Activated T-cell treated with anti-CD3 and anti-CD28 coated beads, Interleukin-2, amount 50 U/mL, for 24 hours (primary cell): ENCODE measurements at places on chromosomes 1 and 21.

DNA sequence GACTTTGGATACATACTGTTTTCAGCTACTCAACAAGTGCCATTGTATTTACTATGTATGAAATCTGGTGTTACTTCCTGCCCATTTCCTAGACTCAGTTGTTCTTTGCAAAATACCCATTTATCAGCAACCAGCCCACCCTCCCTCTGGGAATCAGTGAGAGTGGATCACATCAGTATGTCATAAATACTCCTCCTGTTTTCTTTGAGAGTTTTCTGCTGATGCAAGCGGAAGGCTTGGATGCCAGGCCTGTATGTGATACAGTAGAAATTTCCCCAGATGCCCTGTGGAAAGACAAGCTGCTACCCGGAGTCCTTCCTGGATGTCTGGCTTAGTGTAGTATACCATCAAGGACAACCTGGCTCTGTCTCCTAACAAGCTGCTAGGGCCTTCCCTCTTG, 2.4 kb upstream of the PTPRC start:
- no peak for DNase-seq

- DNase-seq, result no peak
Measured at GRCh38 chr1:109530457-109531087, 9.1 kb upstream of the GPR61 start.

DNA sequence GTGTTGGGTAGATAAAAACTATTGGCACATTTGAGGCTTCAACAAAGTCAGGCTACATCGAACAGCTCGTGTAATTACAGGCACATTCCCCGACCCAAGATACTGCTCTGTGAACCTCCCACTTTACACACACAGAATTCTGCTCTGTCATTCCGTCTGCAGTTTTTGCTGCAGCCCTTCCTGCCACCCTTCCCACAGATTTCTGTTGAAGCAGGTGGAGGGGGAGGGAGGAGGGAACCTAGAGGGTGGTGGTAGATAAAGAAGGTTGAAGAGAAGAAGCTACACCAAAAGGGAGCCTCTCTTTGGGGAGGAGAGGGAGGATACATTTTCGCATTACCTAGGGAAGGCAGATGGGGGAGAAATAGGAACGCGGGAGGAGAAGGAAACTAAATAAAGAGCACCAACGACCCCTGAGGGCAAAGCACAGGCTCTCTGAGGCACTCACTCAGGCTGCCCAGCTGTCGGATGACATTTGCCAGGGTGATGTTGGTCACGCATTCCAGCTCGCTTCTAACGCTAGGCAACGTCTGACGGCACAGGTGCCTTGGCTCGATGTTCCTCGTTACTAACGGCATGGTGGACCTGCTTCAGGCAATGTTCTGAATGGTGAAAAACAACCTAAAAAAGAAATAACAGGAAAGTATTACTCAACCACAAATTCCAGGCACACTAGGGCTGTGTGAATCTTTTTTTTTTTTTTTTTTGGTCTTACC, 36.0 kb downstream of the GPR3 start:
- DNase-seq, result peak; percentile 57

DNA sequence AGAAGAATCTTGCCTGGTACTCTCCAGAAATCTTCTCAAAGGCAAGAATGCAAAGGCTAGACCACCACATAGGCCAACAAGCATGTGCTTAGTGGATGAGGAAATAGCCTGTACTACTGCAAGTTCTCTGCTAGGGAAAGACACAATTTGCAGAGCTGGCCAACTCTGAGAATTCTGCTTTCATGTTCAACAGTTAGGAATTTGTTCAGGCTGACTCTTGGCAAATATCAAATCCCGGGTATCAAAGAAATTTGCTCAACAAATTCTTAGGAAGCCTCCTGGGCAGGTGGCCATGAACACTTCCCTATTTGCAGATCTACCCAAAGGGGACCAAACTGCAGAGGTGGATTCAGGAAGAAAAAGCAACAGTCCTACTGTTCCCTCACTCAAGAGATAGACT, 15.0 kb upstream of the H3-3A start:
- DNase-seq, result no peak

DNA sequence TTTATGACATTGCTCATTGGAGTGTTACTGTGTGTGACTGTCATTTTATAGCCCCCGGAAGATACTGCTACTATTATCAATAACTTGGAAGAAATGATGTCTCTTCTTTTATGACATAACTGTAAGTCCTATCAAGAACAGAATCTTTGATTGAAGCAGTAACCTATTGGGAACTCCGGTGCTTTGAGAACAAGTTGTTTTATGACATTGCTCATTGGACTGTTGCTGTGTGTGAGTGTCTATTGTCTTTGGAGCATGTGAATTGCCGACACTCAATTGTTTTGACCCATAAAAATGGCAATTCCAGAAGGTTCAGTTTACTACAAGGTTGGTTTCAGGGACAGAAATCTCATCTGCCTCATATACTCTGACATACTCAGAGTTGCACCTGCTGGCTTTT, 8.0 kb downstream of the KCNK1 start:
- no peak for DNase-seq

- DNase-seq, result no peak
Measured at GRCh38 chr1:241658081-241658793, 6.2 kb downstream of the WDR64 start.

GRCh38 chr1:185886046-185886445, 151.9 kb downstream of the HMCN1 start:
- no peak for DNase-seq

DNA sequence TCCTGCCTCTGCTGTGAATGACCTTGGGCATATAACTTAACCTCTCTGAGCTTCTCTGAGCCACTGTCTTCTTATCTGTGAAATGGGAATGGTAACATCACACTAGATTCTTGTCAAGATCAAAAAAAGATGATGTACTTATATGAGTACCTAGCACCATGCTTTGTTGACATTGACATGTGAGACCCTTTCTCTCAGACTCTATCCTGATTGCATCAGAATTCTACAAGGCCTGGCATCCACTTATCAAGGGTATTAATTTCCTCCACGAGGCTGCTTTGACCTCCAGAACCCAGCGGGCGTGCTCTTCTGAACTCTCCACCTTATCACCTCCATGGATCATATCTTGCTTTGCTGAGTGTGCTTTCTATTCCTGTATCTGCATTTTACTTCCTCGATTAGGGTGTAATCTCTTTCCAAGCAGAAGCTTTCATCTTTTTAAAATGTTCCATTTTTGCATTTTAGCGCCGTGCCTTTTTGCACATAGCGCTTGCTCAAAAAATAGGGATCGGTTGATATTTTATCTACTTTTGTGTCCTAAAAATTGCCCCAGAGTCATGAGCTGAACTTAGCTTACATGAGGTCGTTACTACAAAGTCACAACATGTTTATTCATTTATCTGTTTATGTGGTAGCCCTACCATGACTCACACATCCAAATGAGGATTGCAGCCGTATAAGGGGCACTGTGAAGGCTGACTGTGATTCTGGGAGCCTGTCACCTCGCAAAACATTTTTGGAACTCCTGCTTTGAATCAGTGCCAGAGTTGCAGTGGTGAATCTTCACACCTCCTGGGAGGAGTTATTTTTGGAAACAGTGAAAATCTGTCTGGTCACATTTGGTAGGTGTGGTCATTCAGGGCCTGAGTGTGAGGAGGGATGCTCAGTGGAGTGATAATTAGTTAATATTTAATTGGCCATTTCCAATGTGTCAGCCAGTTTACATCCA, 63.2 kb downstream of the IER5 start:
- peak; percentile 19 for DNase-seq

DNA sequence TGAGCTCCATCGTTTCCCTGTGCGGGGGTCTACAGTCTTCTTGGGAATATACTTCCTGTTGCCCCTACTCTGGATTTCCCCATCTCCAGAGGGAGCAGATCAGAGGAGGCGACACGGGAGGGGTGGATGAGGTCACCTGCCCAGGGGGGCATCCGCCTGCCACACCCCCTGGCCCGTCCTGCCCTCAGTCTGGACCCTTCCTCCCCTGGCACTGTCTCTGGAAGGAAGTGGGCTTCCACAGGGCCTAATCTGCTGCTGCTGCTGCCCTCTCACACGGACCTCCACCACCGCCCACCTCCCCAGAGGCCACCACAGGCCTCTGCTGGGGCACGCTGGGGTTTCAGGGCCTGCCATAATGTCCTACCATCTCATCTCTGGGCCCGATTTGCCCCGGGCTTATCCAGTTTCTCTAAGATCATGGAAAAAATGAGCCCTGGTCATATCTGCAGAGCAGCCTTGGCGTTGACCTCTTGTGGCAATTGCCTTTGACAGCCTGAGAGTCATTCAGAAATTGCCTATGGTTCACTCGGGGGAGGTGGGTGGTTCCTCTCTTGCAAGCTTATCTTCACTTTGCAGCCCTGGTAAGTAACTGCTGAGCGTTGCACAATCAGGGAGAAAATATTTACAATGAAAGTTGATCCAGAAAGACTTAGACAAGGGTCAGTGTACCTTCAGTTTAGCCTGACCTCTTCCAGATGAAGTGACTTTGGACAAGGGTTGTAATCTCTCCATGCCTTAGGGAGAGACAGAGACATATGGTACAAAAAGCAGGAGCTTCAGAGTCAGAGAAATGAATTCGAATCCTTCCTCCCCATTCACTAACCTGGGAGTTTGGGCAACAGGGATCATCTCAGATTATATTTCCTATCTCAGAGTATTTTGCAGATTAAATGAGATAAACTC, 252.4 kb downstream of the TOMM20 start:
- DNase-seq, result no peak

DNA sequence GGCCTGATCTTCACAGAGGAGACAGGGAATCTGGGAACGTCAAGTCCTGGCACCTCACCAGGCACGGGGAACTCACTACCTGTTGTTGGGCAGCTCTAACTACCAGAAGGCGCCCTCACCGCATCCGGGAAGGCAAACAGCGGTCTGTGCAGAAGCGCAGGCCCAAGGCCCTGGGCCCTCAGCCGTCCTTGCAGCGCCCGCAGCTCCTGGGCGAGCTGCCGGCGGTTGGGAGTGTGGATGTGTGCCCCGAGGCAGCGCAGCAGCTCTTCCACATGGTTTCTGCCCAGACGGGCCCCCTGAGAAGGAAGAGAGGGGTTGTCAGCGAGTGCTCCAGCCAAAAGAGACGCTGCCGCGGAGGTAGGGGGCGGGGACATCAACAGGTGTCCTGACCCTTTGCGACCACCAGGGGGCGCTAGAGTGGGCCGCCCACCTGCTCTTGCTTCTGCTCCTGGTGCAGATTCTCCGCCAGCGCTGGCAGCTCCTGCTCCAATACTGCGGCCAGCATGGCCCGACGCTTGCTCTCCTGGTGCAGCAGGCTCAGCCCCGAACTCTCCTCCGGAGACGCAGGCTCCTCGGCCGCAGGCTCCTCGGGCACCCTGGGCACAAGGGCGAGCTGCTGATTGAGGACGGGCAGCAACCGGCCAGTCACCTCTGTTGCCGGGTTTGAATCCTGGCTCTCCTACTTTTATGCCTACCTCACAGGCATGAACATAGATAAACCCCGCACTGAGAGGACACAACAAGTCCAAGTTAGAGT, 9.3 kb downstream of the MAP3K6 start:
- peak; percentile 92 for DNase-seq

GRCh38 chr1:147892216-147892615, 10.4 kb upstream of the GJA8 start:
- DNase-seq, result no peak

GRCh38 chr1:30375156-30375555, 348.2 kb downstream of the MATN1 start:
- DNase-seq, result no peak

DNA sequence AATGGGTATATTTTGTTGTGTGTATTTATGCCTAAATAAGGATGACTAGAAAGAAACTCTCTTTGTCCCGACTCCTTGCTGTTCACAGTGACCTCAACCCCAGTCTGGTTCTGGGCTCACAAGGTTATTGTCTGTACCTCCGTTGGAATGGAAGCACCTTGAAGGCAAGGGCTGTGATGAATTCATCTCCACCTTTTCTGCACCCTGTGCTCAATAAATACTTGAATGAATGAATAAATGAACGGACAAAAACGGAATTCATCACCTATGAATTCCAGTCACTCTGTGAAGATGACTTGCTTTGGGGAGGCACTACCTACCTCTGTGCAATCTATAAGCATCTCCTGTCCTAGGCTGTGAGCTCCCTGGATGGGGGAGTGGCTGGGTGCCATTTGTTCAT, 39.3 kb downstream of the HSPG2 start:
- no peak for DNase-seq

GRCh38 chr1:185318431-185319138, 1.5 kb upstream of the IVNS1ABP start:
- DNase-seq, result no peak

DNA sequence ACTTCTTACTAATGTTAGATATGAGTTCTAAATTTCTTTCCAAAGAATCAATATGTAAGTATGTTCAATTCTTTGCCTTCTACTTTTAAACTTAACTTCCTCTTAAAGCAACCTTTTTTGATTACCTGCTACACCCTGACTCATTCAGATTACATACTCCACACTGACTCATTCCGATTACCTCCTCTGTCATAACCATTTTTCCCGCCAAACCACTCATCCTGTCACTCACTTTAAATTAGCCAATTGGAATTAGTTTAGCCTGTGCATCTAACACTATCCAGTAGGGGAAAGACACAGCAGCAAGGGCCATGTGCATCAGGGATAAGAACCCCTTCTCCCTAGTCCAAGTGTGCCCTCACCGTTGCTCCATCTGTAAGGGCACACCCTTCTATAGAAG, 815.5 kb downstream of the BRINP3 start:
- no peak for DNase-seq

DNA sequence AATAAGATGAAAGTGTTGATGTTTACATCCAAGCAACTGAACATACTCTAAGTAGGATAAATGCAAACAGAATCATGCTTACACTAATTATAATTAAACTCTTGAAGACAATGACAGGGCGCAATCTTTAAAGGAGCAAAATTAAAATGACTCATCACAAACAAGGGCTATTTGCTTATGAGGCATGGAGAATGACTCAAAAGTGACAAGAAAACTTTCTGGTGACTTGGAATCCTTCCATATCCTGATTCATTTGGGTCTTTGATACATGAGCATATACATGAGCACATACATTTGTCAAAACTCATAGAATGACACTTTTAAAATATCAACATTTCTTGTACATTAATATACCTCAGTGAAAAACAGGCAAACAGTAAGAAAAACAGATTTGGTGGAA, 1632.3 kb downstream of the KCNT2 start:
- no peak for DNase-seq

DNA sequence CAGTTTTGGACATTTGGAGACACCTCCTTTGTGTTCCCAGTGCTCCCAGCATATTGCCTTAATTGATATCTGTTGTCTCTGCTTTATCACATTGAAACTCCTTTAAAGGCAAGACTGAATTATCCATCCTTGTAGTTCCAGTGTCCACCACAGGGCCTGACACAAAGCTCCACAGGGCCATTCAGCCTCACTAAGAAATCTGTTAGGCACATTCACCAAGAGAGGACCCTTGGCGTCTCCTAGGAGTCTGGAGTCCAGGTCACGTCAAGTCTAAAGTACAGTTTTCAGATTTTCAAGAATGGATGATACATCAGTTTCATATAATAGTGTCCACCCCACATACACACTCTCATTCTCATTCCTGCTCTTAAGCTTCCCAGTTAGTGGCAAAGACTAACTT, 4.8 kb downstream of the ACP6 start:
- no peak for DNase-seq

DNA sequence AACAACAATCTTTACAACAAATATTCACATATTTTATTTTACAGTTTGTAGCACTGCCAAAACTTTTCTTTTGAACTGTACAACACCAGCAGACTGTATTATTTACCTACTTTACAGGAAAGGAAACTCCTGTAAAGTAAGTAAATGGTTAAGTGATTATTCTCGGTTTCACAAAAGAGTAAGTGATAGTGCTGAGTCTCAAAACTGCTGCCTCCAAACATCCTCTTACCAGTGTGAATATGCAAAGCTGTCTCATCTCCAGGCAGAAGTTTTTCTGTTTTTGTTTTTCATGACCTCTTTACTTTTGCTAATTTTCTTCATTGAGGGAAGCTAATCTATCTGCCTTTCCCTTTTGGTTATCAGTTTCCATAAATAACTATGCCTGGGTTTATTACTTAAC, 286.7 kb downstream of the SRGAP2C start:
- DNase-seq, result no peak
